NCI-H1694 treated with DMSO at 0.1 percent for 48 hours (cell line): ENCODE measurements at places on chromosomes 7 and 10.

- DNase-seq = no peak
Observed at GRCh38 chr7:116316838-116317628, 106.7 kb downstream of the TES start.

GRCh38 chr7:26307226-26307625 lies 15.6 kb downstream of the SNX10 start:
- DNase-seq = no peak

DNA sequence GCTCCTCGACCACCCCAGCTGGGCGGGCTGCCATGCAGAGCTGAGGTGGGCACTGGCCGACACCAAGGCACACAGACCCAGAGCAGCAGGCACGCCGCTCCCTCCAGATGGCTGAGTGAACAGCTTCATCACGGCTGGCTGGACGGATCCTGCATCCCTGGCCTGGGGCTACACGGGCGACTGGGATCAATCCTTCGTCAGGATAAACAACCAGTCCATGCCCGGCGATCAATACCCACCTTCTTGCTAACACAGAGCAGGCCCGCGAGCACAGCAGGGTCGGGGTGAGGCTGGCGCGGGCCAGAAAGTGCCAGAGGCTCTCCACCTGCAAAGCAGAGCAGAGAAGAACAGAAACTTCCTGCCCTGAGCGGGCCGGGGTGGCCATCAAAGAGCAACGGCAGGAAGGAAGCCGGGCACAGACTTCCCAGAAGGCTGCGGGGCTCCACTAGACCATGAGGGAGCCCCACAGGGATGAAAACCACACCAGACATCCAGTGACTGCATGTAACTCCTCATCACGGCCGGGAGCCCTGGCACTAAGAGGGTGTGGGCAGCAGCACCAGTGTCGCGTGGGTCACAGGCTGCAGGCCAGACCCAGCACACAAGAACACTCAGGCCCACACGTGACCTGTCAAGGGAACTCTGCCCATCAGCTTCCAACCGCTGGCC lies 166.4 kb downstream of the MAD1L1 start:
- DNase-seq = no peak

GRCh38 chr7:29488977-29489376 lies 74.7 kb upstream of the PRR15 start:
- DNase-seq = no peak

- no peak for DNase-seq
Observed at GRCh38 chr10:62109587-62110293, 158.9 kb downstream of the RTKN2 start.

- DNase-seq = no peak
Observed at GRCh38 chr10:110273474-110273873, 31.2 kb downstream of the SMNDC1 start.

DNA sequence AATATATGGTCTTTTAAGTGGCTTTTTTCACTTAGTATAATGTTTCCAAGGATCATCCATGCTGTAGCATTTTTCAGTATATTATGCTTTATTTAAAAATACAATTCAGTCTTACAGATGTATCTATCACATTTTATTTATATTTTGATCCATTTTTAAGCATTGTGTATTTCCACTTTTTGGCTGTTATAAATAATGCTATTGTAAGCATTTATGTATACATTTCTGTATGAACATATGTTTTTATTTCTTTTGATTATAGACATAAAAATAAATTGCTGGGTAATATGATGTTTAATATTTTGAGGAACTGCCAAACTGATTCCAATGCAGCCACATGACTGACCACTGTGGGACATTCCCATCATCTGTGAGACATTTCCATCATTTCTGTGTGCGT lies 1662.0 kb downstream of the REEP3 start:
- no peak for DNase-seq

DNA sequence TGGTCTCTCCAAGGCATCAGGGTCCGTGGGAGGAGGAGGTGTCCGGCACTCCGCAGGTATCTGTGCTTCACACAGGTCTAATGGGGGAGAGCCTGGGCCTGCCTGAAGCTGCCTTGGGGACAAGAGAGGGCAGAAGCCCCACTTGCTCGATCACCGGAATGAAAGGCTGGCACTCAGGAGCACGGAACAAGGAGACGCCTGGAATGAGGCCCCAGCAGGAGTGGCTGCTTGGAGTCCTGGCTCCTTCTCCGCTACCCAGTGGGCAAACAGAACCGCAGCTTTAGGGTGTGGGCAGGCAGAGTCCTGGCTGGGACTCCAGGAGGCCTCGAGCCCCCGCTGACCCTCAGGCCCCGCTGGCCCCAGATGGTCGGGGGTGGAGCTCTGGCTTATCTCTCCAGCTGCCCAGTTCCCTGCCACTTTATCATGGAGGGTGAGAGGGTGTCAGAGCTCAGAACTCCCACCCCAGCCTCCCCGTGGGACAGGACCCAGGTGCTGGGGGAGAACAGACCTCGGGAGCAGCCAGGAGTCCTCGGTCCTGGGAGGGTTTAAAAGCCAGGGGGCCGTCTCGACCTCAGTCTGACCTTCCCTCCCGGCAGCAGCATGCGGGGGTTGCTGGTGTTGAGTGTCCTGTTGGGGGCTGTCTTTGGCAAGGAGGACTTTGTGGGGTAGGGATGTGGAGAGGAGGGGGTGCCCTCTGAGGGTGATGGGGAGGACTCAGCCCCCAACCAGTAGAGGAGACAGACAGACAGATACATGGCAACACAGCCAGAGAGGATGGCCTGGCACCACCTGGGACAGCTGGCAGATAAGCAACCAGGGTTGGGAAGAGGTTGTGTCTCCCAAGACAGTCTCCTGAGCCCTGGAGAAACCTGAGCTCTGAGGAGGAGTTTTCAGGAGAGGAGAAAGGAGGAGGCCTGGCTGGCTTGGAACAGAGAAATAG lies at the start of gene CPA1:
Gene CPA1 (plus strand): TSS at position 574 of the 940 bp plus-strand sequence. CDS start 27 bp downstream, at position 601.
- DNase-seq = no peak

- no peak for DNase-seq
Observed at GRCh38 chr10:26211781-26212444, 4.7 kb upstream of the GAD2 start.

- no peak for DNase-seq
Observed at GRCh38 chr7:69953136-69954067, 355.1 kb downstream of the AUTS2 start.

GRCh38 chr7:123798532-123799188 lies 46.3 kb upstream of the HYAL4 start:
- no peak for DNase-seq

DNA sequence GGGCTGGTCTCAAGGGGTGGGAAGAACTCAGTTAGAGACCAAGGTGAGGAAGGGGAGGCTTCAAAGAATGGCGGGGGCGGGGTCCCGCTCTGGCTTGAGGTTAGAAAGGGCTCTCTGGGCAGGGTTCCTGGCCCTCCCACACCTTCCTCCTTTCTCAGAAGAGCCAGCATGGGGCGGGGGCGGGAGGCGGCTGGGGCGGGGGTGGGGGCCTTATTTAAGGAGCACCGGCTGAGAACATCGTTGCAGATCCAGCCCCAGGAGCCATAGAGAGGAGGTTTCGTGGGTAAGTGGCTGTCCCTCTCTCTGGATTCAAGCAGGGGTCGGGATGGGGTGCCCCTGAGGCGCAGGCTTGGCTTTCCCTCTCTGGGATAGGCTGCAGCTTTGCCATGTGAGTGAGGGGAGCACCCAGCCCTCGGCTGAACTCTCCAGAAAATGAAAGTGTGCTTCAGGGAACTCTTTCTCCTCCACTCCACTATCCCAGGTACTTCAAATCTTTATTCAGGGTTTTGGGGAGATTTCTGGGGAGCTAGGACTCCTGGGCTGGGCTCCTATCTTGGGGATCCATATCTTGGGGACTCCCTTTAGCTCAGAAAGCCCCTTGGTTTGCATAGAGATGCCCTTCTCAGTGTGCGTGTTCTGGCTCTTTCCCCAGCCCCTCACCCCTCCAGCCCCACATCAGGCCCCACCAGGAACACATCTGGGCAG lies 3.3 kb upstream of the CUEDC2 start:
- no peak for DNase-seq

GRCh38 chr10:118114992-118115391 lies 68.3 kb upstream of the RAB11FIP2 start:
- no peak for DNase-seq

GRCh38 chr7:37973915-37974314 lies 53.5 kb downstream of the EPDR1 start:
- no peak for DNase-seq

- no peak for DNase-seq
Observed at GRCh38 chr10:24556750-24557742, 166.6 kb downstream of the ARHGAP21 start.

GRCh38 chr10:49387071-49387470 lies 8.8 kb downstream of the DRGX start:
- no peak for DNase-seq

GRCh38 chr7:3011211-3011852 lies 32.3 kb downstream of the CARD11 start:
- DNase-seq = no peak

DNA sequence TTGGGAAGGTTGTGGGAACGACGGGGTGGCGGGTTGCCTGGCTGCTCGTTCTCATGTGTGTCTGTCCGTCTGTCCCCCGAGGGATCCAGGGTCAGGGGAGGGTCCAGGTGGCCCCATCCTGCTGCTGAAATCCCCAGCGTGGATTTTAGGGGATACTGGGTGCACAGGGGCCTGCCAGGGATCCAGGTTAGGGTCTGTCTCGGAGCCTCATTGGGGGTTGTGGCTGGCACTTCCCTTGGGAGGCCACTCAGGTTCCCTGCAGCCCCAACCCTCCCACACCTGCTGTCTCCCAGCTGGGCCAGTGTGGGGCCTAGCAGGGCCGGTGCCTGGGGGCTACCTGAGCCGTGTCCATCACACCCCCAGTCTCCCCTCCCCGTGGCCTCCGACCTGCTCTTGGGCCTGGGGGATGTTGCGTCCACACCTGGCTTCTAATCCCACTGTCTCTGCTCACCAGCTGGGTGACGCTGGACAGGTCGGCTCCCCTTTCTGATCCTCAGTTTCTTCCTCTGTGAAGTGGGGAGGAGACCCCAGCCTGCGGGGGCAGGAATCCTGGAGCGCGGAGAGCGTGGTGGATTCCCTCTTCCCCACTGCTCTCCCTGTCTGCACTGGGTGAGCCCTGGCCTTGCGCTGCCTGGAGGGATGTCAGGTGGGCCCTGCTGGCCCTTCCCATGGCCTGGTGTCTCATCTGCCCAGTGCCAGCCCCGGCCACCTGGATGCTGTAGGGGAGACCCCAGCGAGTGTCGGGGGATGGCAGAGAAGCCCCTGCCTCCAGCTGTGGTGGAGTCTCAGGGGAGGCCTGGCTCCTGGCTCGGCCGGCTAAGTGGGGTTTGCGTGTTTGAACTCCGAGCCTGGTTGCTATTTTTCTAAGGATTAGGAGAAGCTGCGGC lies 81.6 kb downstream of the UNCX start:
- DNase-seq = no peak

DNA sequence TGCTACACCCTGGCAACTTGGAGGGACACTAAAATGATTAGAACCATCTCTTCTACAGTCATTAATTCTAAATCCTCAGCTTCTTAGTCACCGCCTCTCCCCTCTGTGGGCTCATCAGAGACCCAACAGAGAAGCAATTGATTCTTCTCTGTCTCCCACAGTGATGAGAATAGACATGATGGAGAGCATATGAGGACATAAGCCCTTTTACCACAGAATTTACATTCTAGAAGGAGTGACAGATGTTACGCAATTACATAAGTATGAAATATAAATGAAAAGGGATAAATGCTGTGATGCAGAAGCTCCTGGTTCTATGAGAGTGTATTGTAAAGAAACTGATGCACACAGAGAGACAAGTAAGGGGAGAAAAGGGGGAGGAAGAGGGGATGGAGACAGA lies 18.1 kb upstream of the ABCB5 start:
- no peak for DNase-seq

- DNase-seq = no peak
Observed at GRCh38 chr7:37410305-37411229, 38.1 kb downstream of the ELMO1 start.

GRCh38 chr7:92736870-92737269 lies 99.5 kb downstream of the CDK6 start:
- no peak for DNase-seq

- no peak for DNase-seq
Observed at GRCh38 chr7:44162179-44162578, 21.0 kb upstream of the MYL7 start.

GRCh38 chr10:24883176-24883575 lies 69.2 kb downstream of the PRTFDC1 start:
- DNase-seq = no peak

DNA sequence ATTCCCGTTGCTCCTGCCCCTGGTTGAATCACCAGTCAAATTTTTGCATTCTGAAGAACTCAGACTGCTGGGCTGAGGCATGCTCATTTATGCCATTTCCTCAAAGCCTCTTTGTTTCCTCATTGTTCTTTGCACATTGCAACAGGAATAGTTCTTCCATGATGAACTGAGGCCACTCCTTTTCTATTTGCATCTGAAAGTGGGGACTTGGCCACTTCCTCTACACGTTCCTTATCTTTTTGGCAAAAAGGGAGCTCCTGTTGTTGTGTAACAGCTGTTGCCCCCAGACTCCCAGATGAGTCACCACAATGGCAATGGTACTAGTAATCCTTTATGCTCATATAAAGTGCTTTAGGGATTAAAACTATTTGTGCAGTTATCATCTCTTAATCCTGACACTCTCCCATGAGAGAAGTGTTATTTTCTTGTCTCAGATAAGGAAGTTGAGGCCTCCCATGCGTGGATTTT lies 20.1 kb upstream of the ITPRID1 start:
- DNase-seq = no peak

- no peak for DNase-seq
Observed at GRCh38 chr7:139992353-139993044, 70.3 kb downstream of the PARP12 start.

- no peak for DNase-seq
Observed at GRCh38 chr10:87771871-87772500, 46.0 kb downstream of the ATAD1 start.

- no peak for DNase-seq
Observed at GRCh38 chr10:58829839-58830238, 317.2 kb downstream of the BICC1 start.

DNA sequence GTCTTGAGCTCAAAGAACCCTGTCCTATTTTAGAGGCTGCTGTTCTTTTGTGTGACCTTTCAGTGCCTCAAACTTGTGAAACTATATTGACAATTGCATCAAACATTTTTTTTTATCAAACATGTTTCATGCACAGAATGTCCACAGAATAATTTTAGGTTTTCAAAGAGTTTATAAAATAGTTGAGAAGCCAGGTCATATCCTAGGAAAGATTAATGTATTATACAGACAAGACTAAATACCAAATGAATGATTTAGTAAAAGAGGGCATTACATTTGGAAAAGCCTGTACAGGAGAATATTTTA lies 67.0 kb downstream of the CDK6 start:
- no peak for DNase-seq

GRCh38 chr7:41972270-41972669 lies 264.7 kb downstream of the GLI3 start:
- no peak for DNase-seq

GRCh38 chr7:82105463-82105862 lies 335.6 kb upstream of the HGF start:
- DNase-seq = no peak

GRCh38 chr10:35208949-35209613 lies 82.4 kb downstream of the CREM start:
- no peak for DNase-seq

- no peak for DNase-seq
Observed at GRCh38 chr10:111199587-111199986, 122.8 kb downstream of the ADRA2A start.
